ENCODE measurements at places on chromosomes 12 and 14. TPM values are rescaled to one million over a fixed set of nuclear protein-coding genes. Genes with fewer than 3 reads are reported as not detected.

The AICDA gene
- total RNA-seq = not detected

The DDIT3 gene
- 15.3 TPM for total RNA-seq

The TMEM63C gene
- total RNA-seq = not detected

The GPR84 gene
- total RNA-seq = not detected

The OR6C2 gene
- total RNA-seq = not detected

The SYCP3 gene
- 0.34 TPM for total RNA-seq
